Frontal cortex (tissue), 4 donors: ENCODE measurements at places on chromosomes 6 and 20.
A peak's percentile ranks its signal among the peaks of the same experiment; 100 is the strongest.

DNA sequence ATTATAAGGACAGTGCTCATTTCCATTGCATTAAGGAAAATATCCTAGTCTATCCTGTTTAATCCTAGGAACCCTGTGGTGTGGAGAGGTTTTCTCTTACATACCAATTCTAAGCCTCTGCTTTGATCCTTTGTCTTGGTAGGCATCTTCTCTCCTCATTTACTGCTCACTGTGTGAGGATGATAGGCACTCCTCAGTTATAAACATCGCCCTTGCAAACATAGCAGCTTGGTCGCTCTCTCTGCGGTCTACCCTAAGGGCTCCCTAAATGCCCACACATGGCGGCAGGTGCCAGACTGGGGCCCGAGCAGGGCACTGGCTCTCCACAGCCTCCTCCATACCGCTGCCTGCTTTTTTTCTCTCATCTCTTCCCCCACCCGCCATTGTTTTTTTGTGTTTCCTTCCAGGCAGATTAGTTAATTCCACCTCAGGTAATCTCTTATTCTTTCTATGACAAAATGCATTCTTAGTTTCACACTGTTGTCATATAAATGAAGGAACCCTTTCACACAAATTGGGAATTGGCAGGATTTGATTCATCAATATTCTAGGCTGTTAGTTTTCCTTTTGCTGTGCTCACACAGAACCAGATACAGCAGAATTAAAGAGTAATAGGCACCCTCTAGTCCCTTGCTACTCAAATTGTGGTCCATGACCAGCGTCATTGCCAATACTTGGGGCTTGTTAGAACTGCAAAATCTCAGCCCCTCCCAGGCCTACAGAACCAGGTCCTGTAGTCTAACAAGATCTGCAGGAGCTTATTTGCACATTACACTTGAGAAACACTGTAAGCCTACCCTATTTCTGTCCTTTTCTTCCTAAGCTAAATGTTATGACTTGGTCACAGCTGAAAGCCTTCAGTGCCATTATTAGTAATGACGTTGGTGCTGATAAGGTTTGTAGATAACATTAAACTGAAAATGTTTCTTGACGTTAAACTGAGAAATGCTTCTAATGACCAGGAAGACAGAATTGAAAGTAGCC lies 36.3 kb downstream of the CARMIL1 start:
- DNase-seq = no peak

DNA sequence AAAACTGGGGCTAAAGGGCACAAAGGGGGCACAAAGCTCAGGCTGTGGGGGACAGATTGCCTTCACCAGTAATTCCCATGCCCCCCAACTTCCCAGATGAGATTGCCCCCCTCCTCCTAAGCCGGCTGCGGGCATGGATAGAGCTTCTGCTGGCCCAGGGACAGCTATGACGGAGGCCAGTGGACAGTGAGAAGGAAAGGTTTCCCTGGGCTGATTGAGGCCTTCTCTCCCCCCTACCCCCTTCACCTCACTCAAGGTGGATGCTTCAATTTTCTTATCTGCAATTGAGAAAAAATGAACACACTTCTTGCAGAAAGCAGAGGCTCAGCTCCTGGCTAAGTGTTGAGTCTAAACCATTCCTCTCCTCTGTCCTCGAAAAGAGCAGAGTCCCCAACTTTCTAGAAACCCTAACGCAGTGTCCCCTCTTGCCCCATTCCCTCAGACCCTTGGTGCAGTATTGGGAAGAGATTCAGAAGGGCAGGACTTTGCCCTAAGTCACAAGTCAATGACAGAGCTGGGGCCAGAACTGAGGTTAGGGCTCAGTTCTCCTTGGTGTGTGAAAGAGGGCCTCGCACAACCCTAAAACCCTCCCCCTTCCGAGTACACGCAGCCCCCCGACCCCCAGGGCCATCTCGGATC lies 808 bp downstream of the SDC4 start:
- DNase-seq = no peak

GRCh38 chr6:153984811-153985210 lies 54.2 kb upstream of the OPRM1 start:
- DNase-seq = no peak

- no peak for DNase-seq
These were observed 5.1 kb downstream of the PNRC1 start for GRCh38 chr6:89085409-89086205.

- no peak for DNase-seq
These were observed 1.9 kb downstream of the KLHL32 start for GRCh38 chr6:96926425-96926824.

GRCh38 chr6:79372757-79373156 lies 138.3 kb upstream of the HMGN3 start:
- DNase-seq = no peak

- no peak for DNase-seq
These were observed 22.4 kb downstream of the EDN3 start for GRCh38 chr20:59322585-59323454.

GRCh38 chr6:139623372-139623771 lies 248.9 kb upstream of the CITED2 start:
- DNase-seq = no peak

GRCh38 chr20:1952737-1953530 lies 40.9 kb downstream of the PDYN start:
- DNase-seq = no peak

DNA sequence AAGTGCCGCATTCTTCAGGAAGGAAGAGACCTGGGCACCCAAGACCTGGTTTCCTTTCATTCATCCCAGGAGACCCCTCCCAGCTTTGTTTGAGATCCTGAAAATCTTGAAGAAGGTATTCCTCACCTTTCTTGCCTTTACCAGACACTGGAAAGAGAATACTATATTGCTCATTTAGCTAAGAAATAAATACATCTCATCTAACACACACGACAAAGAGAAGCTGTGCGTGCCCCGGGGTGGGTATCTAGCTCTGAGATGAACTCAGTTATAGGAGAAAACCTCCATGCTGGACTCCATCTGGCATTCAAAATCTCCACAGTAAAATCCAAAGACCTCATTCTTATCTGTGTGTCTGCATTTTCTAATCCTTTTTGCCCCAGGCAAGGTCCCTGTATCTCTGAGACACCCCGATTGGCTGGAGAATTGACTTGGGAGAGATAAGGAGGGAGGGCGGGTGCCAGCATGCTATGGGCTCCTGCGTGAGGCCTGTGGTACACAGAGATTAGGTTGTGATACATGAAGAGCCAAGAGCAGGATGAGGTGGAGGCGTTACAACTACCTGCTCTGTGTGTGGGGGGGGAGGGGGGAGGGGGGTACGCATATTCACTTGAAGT lies 4.8 kb downstream of the MUC21 start:
- no peak for DNase-seq

GRCh38 chr6:64258302-64258701 lies 622.7 kb downstream of the PHF3 start:
- no peak for DNase-seq

DNA sequence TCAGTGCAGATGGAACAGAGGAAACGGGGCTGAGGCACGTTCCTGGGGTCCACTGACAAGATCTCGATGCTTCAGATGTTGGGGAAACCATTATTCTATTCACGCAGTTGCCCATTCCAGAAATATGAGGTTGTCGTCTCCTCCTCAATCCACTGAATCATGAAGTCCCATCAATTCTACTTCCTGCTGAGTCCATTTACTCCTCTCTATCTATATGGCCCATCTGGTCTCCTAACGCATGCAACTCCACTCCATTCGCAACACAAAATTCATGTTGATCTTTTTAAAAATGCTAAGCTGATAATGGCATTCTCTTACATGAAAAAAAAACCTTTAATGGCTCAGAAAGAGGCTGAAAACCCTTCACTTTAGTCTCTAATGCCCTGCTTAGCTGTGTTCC lies 37.5 kb downstream of the MAP3K5 start:
- DNase-seq = no peak

- DNase-seq = no peak
These were observed 49.8 kb downstream of the MAP3K7 start for GRCh38 chr6:90537027-90537426.

DNA sequence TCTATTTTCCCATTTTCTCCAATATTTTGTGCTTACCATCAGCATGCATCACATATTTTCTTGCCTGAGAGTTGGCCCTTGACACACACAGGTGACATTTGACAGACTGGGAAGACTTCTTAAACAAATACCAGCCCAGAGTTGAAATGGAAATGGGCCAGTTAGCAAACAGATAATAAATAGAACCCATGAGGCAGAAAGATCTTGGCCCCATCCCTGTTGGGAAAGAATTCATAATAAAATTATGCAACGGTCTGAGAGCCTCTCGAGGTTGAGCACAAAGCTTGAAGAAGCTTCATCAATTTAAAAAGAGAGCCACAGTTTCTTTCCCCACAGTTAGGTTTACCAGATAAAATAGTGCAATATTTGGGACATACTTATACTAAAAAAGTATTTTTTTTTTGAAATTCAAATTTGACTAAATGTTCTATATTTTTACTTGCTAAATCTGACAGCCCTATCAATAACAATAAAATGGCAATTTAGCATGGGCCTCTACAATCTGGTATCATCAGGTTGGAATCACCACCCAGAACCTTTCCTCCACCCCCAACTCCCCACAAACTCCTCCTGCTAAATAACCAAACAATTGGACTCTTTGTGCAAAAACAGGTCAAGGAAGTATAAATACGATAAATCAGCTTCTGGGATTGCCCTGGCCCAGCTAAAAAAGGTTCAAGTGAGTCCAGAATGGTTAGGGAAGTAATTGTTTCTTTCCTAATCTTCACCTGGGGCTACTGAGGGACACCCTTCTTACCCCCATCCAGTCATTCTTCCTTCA lies 129.8 kb downstream of the CD164 start:
- DNase-seq = no peak

DNA sequence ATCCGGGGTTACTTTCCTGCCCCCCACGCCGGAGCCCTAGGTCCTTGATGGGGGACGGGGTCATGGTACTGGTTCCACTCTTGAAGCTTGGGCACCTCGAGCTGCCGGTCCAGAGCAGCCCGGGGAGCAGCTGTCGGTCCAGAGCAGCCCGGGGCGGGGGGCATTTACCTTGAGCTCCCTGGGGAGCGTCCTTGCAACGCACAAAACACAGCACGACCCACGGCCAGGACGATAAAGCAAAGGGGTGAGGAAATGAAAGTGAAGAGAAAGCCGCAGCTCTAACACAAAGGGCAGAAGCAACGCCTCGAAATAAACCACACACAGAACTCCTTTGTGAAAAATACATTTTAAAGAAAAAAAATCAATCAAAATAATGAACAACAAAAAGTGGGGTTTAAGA lies 39.1 kb downstream of the KCNQ2 start:
- no peak for DNase-seq

GRCh38 chr6:89542081-89542857 lies 96.3 kb downstream of the LYRM2 start:
- no peak for DNase-seq

- no peak for DNase-seq
These were observed 18.3 kb downstream of the SERPINB9 start for GRCh38 chr6:2884804-2885203.

- no peak for DNase-seq
These were observed 67.8 kb downstream of the SCAND1 start for GRCh38 chr20:35886537-35886936.

DNA sequence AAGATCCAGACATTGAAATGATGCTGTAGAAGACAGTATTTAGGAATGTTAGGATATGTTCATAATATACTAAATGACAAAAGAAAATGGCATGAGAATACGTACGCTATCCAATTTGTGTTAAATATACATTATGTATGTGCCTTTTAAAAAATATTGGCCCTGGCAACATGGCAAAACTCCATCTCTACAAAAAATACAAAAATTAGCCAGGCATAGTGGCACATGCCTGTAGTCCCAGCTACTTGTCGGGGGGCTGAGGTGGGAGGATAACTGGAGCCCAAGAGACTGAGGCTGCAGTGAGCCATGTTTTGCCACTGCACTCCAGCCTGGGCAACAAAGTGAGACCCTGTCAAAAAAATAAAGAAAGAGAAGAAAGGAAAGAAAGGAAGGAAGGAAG lies 155.7 kb downstream of the DOK5 start:
- DNase-seq = no peak

GRCh38 chr6:40340196-40340595 lies 247.0 kb downstream of the LRFN2 start:
- DNase-seq = no peak

GRCh38 chr6:75676377-75676776 lies 72.7 kb upstream of the MYO6 start:
- no peak for DNase-seq

DNA sequence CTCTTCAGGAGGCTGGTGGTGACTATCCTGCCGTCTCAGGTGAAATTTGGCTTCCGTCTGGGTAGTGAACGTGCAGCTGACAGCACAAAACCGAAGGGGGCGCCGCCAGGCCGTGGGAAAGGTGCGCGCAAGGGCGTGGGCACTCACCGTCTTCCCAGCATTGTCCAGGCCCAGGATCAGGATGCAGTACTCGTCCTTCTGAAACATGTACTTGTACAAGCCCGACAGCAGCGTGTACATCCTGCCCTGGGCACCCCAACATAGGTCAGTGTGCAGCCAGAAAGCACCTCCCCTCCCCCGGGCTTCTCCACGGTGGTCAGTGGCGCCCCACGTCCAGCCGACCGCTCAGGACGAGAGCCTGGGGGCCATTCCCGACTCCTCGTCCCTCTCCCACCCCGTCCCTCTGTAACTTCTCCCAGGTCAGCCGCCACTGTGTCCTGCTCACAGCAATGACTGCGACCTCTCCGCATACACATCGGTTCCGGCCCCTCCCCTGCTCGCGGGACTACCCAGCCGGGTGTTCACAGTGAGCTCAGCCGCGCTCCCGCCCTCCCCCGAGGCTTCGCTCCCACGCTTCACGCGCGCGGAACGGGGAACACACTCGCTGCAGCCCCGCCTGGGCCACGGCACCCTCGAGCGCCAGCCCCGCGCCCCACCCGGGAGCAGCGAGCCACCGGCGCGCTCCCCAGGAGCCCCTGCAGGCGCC lies 771 bp downstream of the ARFRP1 start:
- DNase-seq = peak; percentile 22

- DNase-seq = no peak
These were observed 14.2 kb upstream of the ADRM1 start for GRCh38 chr20:62288535-62289105.

GRCh38 chr20:56359212-56360132 lies 698 bp downstream of the FAM210B start:
- no peak for DNase-seq

DNA sequence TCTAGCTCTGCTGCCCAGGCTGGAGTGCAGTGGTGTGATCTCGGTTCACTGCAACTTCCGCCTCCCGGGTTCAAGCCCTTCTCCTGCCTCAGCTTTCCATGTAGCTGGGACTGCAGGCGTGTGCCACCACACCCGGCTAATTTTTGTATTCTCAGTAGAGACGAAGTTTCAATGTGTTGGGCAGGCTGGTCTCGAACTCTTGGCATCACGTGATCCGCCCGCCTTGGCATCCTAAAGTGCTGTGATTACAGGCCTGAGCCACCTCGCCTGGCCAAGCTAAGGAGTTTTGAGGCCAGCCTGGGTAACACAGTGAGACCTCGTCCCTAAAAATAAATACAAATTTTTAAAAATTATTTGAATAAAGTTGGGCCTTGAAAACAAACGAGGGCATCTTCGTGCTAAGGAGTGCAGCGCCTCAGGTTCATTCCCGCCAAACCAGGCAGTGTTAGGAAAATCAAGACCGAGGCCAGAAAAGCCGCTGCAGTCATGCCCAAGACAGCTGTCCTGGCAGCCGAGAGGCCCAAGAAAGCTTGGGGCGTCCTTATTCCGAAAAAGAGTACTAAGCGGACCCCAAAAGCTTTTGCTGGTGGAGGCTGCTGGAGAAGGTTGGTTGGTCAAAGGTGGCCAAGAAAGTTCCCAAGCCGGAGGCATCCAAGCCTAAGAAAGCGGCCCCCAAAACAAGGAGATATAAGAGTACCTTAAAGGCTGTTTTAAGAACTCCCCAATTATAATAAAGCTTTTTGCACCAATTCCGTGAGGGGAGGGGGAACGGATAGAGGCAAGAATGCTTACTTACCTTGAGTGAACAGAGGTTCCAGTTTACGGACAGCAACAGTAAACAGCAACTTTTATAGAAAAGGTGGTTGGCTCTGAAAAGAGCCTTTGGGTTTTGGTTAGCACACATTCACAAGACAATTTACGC lies 109.0 kb downstream of the HFE start:
- no peak for DNase-seq
